ENCODE measurements at places on chromosomes 3 and 15. TPM values are rescaled to one million over a fixed set of nuclear protein-coding genes. Genes with fewer than 3 reads are reported as not detected.

ELL3 gene
- 2.7 TPM for total RNA-seq

GOLIM4 gene
- 95.1 TPM for total RNA-seq

APPL1 gene
- total RNA-seq: 37.4 TPM

ZNF660 gene
- 4.2 TPM for total RNA-seq

ROBO2 gene
- total RNA-seq: 2.8 TPM

P2RY1 gene
- total RNA-seq: 0.59 TPM

EFHB gene
- 0.42 TPM for total RNA-seq

CHRM5 gene
- total RNA-seq: not detected

SCG5 gene
- total RNA-seq: 30.9 TPM

IQGAP1 gene
- total RNA-seq: 182 TPM

HAUS2 gene
- total RNA-seq: 39.6 TPM

SLC38A3 gene
- not detected for total RNA-seq

PP2D1 gene
- not detected for total RNA-seq

All from smooth muscle cell of the umbilical artery (primary cell).